NCI-H1417 (cell line): ENCODE measurements at places on chromosomes 13 and 19.

- DNase-seq = no peak
Measured at GRCh38 chr19:15252398-15253018, 20.3 kb upstream of the EPHX3 start.

- no peak for DNase-seq
Measured at GRCh38 chr13:98105929-98106336, 37.0 kb upstream of the FARP1 start.

DNA sequence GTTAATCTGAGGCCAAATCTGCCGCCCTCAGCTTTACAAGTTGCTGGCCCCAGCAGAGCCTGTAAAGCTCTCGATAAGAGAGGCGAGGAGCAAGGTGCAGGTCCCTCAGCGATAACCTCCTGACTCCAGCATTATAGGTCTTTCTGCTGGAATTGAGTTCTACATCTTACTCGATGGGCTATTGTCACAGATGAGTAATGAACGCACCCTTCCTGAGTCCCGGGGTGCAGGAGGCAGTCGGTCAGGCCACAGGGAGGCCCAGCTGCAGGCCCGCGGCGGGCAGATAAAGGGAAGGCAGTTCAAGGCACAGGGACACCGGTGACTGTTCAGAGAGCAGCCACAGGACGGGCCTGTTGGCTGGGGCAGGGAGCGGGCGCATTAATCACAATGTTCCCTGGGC is 157.6 kb upstream of the OBI1 start:
- no peak for DNase-seq

- DNase-seq = no peak
Measured at GRCh38 chr13:102484329-102484728, 82.5 kb upstream of the FGF14 start.

GRCh38 chr13:113997845-113998751 is 24.2 kb upstream of the C13orf46 start:
- DNase-seq = no peak

- DNase-seq = no peak
Measured at GRCh38 chr19:5287066-5287465, 53.5 kb downstream of the PTPRS start.

GRCh38 chr19:2488405-2488941 is 12.5 kb downstream of the GADD45B start:
- no peak for DNase-seq

DNA sequence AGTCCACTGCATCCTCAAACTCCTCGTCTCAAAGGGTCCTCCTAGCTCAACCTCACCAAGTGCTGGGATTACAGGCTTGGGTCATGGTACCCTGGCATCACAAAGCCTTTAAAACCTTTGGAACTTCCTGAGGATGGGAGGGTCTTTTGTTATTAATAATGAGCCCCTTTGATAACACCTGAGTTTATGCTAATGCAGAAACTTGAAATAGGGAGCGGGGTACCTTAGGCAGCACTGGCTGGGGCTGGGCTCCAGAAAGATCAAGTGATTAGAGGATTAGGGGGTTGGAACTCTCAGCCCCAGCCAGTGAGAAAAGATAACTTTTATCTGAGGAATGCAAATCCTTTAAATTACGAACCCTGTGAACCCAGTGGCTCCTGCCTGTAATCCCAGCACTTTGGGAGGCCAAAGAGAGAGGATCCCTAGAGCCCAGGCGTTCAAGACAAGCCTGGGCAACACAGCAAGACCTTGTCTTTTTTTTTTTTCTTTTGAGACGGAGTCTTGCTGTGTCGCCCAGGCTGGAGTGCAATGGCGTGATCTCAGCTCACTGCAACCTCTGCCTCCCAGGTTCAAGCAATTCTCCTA is 9.3 kb upstream of the PSPC1 start:
- DNase-seq = no peak

- no peak for DNase-seq
Measured at GRCh38 chr19:45020071-45020470, 18.8 kb upstream of the CLASRP start.

DNA sequence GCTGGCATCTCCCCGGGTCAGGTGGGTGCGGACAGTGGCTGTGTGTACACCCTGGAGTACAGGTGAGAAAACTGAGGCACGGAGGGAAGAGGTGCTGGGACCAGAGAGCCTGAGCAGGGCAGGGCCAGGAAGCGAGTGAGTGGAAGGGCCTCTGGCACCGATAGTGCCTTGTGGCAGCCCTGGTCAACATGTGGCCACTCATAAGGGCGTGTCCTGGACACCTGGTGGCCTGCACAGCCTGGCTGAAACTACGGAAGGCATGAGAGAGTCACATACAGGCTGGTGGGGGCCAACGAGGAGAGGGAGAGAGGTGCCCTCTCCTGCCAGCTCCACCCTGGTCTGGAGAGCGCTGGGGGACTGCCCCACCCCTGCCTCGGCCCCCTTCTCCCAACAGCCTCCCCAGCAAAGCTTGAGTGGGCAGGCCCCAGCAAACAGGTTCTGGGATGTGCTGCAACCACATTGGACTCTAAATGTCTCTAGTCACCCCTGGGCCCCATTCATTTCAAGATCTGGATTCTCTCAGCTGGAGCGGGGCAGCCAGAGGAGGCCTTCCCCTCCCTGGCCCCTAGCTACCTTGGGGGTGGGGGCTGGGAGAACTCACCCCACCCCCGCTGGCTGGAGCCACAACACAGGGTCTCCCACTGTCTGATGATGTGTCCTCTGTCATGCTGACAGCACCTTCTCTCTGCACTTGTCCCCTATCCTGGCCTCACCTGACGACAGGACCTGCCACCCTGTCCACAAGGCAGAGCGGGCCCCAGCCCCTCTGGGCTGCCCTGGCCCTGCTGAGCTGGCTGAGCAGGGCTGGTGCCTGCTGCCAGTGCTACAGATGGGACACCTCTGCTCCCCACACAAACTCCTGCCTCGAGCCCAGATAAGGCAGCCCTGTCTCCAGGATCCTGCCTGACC is 5.8 kb downstream of the CBARP start:
- DNase-seq = no peak

DNA sequence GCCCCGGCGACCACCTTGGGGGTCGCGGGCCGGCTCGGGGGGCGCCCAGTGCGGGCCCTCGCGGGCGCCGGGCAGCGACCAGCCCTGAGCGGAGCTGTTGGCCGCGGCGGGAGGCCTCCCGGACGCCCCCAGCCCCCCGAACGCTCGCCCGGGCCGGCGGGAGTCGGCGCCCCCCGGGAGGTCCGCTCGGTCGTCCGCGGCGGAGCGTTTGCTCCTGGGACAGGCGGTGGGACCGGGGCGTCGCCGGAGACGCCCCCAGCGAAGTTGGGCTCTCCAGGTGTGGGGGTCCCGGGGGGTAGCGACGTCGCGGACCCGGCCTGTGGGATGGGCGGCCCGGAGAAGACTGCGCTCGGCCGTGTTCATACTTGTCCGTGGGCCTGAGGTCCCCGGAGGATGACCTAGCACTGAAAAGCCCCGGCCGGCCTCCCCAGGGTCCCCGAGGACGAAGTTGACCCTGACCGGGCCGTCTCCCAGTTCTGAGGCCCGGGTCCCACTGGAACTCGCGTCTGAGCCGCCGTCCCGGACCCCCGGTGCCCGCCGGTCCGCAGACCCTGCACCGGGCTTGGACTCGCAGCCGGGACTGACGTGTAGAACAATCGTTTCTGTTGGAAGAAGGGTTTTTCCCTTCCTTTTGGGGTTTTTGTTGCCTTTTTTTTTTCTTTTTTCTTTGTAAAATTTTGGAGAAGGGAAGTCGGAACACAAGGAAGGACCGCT is 729 bp downstream of the STK11 start:
- DNase-seq = peak; percentile 54

DNA sequence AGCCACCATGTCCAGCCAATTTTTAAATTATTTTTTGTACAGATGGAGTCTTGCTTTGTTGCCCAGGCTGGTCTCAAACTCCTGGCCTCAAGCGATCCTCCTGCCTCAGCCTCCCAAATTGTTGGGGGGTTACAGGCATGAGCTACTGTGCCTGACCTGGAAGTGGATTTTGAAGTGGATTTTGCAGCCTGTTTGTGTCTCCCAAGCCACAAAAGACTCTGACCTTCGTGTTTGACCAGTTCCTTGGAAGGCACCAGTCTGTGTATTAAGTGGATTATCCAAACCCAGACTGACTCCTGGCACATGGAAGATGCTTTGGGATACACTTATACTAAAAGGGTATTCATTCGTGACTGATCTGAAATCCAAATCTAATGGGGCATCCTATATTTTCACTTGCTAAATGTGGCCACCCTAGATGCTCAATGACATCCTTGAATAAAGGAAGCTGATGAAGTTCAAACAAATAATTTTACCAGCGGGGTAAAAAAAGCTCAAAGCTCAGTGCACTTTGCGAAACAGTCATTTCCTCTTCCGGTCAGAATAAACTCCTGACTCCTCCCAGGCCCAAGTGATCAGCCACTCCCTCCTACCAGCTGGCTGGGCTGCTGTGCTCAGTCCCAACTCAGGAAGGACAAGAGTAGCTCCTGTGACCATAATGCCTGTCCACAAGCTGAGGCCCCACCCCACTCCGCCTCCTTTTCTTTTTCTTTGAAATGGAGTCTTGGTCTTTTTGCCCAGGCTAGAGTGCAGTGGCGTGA is 32.6 kb upstream of the GATAD2A start:
- no peak for DNase-seq

DNA sequence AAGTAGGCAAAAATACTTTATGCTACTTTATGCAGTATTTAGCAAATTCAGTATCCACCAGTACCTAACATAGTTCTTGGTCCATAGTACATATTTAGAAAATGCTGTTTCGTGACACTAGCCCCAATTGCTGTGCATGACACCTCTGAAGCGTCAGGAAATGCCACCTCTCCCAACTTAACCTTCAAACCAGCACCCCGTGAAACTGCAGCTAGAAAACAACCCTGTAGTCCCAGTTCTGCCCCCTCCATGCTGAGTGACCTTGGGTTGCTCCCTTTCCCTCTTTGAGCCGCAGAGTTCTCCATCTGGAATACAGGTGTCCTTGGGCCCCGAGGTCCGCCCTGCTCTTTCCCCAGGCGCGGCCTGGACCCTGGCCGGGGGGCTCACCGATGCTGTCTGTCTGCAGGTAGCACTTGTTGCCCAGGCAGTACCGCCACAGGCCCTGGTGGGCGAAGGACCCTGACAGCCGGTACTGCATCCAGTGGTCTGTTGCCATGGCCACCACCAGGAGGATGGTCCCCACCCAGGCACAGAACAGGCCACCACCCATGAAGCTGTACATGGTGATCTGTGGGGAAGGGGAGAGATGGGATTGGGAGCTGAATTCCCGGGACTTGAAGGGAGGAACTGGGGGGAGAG is 773 bp downstream of the LIM2 start:
- DNase-seq = no peak

DNA sequence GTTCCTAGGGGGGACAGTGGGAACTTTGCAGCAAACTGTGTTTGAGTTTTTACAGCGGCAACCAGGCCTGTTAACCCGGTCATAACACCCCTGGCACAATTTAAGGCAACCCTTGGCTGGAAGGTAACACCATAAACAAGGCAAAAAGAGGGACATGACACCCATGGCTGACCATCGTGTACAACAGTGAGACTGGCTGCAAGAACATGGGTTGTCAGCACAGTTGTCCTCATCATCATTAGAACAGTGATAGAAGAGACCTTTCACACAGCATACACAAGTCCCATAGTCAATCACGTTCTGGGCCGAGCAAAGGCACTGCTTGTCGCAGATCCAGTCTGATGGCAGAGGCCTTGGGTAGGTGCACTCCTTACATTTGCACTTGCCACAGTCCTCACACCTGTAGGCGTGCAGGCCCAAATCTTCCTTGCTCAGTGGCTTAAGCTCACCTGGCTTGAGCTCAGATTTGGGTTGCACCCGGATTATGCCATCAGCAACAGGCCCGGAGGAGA is 4.1 kb downstream of the SPRY2 start:
- DNase-seq = no peak

- no peak for DNase-seq
Measured at GRCh38 chr19:28128341-28128740, 1084.6 kb downstream of the UQCRFS1 start.

GRCh38 chr19:47729799-47730520 is 15.4 kb upstream of the NOP53 start:
- peak; percentile 39 for DNase-seq

DNA sequence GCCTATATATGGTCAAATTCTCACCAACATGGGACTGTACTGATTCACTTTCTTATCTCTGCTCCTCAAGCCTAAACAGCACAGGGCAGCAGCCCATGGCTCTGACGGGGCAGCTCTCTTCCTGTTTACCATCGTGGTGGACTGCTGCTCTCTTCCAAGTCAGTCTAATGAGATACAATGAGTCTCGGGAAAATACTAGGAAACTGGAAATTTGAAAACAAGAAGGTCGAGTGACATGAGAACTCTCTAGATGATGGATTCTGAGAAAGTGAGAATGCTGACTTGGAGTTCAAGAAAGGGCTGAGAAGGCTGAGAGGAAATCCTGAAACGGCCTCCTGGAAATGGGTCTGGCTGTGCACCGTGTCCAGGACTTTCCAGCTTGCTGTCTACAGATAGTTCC is 122.8 kb upstream of the ARGLU1 start:
- DNase-seq = no peak

DNA sequence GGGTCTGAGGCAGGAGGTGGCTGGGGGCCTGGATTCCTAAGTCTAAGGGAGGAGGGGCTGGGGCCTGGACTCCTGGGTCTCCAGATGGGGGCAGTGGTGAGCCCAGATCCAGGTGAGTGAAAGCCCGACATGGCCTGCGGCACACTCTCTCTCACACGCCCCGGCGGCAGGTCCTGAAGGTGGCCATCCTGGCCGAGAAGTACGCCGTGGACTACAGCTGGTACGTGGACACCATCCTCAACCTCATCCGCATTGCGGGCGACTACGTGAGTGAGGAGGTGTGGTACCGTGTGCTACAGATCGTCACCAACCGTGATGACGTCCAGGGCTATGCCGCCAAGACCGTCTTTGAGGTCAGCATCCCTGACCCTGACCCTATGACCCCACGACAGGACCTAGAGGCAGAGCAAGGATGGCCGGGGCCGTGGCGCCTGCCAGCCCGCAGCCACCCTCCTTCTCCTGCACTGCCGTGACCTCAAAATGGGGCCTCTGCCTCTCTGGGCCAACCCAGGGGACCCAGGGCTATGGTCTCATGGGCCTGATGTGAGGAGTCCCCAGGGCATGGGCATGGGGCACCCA is 13.2 kb downstream of the FUZ start:
- DNase-seq = no peak

DNA sequence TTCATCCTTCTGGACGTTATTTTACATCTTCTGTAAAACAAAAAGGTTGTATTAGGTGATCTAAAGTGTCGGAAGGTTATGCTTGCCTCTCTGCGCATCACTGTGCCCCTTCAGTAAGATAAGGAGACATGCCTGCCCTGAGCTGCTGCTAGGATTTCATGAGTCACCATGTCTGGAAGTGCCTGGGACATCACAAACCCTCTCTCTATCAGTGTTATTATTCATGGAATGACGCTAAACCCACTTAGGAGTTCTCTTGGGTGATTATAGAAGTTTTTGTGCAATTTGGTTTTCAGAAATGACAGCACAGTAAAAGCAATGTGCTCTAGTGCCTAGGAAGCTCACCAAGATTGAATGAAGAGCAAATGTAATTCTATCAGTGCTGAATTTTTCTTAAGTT is 617.7 kb downstream of the DCT start:
- no peak for DNase-seq

GRCh38 chr19:38197937-38198704 is 25.9 kb downstream of the DPF1 start:
- no peak for DNase-seq

GRCh38 chr19:54462047-54462654 is 1.4 kb downstream of the LENG9 start:
- DNase-seq = no peak
